ENCODE measurements at places on chromosomes 2 and 18.

DNA sequence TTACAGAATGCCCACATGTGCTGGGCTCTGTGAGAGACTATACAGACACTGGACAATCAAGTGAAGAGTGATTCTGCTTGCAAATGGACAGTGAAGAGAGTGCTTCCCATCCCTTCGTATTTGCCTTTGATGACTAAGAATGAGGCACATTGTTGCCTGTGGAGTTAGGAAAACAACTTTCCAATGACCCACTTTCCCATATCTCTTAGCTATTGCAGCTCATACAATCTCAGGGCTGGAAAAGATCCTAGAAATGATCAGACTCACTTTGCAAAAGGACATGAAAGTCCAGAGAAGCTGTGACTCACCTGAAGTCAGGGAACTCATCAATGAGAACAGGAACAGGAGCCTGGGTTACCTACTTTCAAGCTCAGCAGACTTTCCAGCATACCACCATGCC is 440.5 kb upstream of the TCF4 start:
- no peak for DNase-seq

GRCh38 chr18:62399276-62399675 is 74.2 kb downstream of the TNFRSF11A start:
- DNase-seq: no peak

- DNase-seq: no peak
These were observed 129.1 kb upstream of the MMADHC start for GRCh38 chr2:149716687-149717086.

DNA sequence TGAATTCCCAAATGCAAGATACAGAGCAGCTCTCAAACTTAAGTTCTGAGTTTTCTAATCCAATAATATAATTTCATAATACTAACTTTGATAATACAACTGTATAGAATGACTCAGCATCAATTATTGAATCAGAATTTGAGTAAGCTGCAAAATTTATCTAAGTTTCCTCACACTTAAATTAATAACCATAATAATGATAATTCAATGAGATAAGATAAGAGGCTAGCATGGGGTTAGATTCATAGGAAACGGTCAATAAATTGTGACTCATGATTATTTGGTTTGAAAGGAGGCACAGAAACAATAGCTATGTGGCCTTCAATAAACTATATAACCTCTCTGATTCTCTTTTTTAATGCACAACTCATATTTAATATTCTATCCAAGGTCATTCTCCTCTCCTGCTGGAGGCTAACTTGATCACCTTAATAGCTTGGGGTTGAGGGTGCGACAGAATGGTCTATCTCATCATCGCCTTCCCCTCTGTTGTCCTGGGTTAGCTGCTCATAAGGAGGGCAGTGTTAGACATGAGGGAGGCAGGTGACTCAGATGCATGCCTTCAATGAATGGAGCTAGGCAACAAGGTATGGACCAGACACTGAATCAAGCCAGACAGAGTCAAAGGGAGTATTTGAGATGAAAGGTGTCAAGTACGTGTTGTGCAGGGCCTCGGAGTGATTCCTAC is 36.2 kb upstream of the BMP10 start:
- DNase-seq: no peak

GRCh38 chr2:141041281-141041680 is 1089.5 kb downstream of the LRP1B start:
- DNase-seq: no peak

DNA sequence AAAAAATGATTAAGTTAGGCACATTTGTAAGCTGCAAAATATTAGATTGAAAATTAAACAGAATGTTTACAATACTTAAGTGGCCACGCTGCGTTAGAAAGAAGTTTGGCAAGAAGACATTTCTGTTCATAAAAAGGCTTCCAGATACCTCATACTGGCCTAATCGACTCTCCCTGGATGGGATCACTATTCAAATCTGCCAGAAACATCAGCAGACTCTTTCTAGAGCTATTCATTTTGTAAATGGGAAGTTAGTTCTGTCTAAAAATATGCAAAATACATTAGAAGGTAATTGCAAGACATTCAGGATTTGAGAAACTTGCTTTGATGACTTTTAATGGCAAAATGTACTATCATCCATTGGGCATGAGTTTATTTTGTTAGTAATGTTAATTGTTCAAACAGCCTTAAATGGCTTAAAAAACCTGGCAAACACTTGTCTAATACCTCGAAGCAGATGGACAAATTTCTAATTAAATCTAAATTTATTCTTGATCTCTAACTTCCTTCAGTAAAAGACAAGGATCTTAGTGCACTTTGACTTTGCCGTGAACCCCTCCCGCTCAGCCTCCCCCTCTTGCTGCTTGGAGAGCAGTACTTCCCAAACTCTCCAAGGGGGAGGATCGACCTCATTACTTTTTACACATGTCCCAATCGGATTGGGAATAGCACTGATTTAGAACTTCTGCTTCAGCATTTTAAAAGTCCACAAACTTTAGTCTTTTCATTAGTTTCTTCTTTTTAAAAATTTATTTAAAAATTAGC is 103.5 kb downstream of the SMIM21 start:
- no peak for DNase-seq

GRCh38 chr18:60662491-60662890 is 289.9 kb upstream of the MC4R start:
- DNase-seq: no peak

- no peak for DNase-seq
These were observed 116.0 kb downstream of the SETBP1 start for GRCh38 chr18:44796429-44797428.

- DNase-seq: no peak
These were observed 175.7 kb downstream of the PMAIP1 start for GRCh38 chr18:60075477-60075876.
